ENCODE measurements at places on chromosomes 12 and 14. TPM values are rescaled to one million over a fixed set of nuclear protein-coding genes. Genes with fewer than 3 reads are reported as not detected.

The FGF23 gene
- not detected for total RNA-seq

The KLRK1 gene
- total RNA-seq: 112 TPM

The HNF1A gene
- not detected for total RNA-seq

GRCh38 chr12:1872001-1872400, 46.5 kb downstream of the CACNA2D4 start:
- DNase-seq: no peak

- no peak for DNase-seq
Observed at GRCh38 chr12:124352839-124353238, 57.9 kb downstream of the RFLNA start.
